Foreskin melanocyte (primary cell): ENCODE measurements at places on chromosomes 7 and 10.

GRCh38 chr10:133158756-133159610 is 1.0 kb upstream of the KNDC1 start:
- no peak for DNase-seq

GRCh38 chr7:10767771-10768170 is 205.9 kb upstream of the PHF14 start:
- no peak for DNase-seq

GRCh38 chr7:33143996-33144718 is 14.8 kb downstream of the BBS9 start:
- DNase-seq: peak; percentile 70

DNA sequence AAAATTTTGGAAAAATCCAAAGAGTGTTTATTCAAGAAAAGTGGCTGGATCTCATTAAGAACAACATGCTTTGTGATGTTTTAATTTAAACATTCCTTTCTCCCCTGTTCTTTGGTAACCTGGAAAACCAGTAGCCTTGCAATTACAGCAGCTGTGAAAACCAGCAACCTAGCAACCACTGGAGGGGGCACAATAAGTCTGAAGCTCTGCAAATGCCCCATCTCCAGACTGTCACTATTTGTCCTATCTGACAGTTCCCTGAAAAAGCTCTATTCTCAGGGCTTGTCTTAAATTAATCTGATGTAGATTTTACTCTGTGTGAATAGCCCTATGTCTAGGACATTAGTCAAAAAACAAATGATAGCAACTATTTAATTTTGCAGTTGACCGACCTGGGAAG is 137.6 kb upstream of the THSD7A start:
- no peak for DNase-seq

GRCh38 chr10:79383974-79384606 is 36.8 kb downstream of the PPIF start:
- no peak for DNase-seq

GRCh38 chr10:132390921-132391675 is 5.9 kb upstream of the PWWP2B start:
- DNase-seq: no peak

DNA sequence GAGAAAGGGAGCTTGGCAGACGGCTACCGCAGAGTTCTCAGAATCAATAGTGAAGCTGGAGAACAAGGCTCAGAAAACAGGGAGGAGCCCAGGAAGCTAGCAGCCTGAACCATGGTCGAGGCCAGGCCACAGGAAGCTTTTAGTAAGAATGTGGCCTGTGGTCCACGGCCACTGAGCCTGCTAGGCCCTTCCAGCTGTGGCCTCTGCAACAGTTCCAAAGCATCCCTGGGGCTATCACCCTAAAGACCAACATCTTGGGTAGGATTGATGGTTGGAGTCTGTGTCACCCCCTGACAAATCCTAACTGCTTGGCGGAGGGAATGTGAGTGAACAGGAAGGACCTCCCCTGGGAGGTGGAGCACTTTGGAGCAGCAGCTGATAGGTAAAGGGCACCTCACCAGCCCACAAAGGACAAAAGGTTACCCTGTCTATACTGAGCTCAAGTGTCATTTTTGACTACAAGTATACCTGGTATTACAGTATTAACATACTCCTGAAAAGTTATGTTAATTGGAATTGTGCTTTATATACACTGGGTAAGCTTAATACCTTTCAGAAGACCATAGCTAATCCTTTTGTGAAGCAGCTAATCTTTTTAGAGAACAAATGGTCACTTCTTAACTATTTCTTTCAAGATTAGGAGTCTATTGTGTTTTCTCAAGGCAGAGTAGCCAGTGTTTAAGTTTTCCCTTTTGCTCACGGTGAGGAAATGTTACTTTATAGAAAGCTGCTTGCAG is 18.7 kb downstream of the PTPRE start:
- no peak for DNase-seq

DNA sequence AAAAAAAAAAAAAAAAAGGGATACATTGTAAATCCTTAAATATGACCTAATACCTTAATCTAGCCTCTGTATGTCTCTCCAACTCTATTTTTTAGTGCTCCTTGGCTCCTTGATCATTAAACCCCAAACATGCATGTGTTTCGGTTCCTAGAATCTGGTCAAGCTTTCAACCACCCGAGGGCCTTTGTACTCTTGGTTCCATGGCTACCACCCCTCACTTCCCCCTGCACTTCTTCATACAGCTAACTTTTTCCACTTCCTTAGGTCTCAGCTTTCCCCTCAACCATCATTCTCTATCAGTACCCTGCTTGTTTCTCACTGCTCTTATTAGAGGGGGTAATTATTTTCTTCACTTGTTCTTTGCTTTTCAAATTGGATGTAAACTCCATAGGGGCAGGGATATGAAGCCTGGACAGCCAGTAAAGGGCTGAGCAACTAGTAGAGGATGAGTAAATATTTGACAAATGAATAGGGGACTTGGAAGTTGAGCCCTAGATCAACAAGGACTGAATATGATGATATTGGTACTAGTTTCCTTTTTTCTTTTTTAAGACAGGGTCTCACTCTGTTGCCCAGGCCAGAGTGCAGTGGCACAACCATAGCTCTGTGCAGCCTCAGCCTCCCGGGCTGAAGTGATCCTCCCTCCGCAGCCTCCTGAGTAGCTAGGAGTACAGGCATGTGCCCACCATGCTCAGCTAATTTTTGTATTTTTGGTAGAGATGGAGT is 4.3 kb upstream of the GDI2 start:
- DNase-seq: no peak

- DNase-seq: no peak
Measured at GRCh38 chr7:155349601-155350331, 52.1 kb downstream of the INSIG1 start.

- DNase-seq: no peak
Measured at GRCh38 chr7:132577206-132578049, 1.2 kb upstream of the PLXNA4 start.

GRCh38 chr10:110074758-110075671 is 67.2 kb downstream of the ADD3 start:
- DNase-seq: peak; percentile 56

DNA sequence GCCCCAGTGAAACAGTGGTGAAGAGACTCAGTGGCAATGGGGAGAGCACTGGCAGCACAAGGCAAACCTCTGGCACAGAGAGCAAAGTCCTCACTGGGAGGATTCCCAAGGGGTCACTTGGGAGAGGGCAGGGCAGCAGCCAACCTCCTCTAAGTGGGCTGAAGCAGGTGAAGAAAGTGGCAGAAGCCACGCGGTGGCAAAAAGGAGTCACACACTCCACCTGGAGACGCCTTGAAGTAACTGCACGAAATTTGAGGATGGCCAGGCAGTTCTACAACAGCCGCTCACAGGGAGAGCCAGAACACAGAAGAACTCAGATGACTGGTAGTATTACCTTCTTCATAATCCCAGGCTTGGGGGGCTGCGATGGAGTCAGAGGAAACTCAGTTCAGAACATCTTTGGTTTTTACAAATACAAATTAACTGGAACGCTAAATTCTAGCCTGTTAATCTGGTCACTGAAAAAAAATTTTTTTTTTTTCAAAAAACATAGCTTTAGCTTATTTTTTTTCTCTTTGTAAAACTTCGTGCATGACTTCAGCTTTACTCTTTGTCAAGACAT is 574 bp upstream of the IL6 start:
- no peak for DNase-seq

DNA sequence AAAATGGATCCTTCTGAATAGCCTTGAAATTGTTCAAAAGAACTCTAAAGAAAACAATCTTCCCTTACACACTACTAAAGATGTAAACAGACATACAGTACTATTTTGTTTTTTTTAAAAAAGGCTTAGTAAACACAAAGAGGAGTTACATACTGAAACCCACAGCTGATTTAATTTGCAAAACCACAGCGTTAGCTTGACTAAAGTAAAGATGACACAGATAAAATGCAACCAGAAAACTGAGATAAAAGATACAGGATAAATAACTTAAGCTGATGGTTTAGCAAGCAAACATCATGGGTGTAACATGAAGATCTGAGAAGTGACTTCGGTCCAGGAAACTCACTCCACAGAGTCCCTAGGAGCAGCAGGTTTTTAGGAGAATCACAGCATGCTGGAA is 21.8 kb downstream of the PRKCQ start:
- no peak for DNase-seq

DNA sequence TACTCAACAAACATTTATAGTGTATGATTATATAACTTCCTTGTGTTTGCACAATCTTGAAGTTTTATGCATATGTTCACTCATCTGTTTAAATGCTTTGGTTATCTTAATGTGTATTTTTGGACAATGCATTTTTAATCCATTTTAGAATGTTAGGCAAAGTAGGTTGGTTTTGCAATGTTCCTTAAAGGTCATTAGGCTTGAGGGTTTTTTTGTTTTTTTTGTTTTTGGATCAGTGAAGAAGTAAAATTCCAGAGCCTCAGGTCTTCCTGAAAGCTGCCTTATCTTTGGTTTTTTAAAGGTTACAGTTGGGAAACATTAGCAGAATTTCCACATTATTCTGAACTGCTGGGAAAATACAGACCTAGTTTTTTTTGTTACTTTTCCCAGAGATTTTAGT is 12.8 kb downstream of the MDFIC start:
- no peak for DNase-seq

DNA sequence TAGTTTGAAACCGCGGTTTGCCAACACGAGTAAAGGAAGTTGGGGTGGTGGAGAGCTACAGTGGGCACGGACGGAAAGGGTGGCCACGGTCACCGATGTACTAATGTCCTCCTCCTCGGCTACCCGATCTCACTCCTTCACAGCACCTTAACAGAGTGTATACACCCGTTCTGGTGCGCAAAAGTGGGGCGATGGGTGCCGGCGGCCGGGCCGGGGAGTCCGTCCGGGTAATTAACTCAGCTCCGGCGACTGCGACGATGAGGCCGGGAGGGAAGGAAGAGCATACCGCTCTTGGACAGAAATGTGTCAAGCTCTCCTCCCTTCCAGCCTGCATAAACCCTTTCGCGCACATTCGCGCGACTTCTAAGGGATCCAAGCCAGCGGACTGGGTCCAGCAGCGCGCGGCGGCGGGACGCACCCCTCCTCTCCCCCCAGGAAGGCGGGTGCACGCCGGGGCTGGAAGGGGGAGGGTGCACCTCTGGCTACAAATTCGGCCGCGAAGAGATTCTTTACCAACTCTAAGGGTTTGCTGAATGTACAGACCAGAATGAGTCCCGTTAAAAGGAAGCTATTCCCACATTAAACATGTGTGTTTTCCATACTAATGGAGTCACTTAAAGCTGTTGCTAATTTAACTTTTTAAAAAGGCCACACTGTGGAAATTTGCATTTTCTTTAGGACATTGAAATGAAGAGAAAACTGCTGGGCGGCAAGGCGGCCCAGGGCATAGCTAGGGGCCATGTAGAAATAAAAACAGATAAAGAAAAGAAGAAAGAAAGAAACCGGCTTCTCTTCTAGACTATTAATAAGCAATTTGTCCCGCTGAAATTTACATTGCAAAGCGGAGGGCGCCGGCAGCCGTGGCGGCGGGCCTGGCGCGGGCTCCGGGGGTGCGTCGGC is 6.6 kb upstream of the EBF3 start:
- DNase-seq: no peak

DNA sequence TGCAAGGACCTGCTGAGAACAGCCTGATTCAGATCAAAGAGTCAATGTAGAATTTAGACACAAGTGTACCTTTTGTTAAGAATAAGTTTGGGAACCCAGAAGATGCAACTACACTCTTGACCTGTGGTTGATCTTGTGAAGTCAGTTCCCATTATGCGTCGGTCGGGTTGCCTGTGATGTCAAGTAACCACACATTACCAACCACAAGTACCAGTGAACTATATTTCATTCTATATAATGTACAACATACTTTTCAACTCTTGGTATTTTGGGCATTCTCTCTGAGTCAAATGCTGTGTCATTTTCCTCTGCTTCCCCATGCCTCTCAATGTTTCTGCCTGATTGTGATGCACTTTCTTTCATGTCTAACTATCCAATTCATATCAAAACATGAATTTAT is 426.2 kb downstream of the ETV1 start:
- no peak for DNase-seq

DNA sequence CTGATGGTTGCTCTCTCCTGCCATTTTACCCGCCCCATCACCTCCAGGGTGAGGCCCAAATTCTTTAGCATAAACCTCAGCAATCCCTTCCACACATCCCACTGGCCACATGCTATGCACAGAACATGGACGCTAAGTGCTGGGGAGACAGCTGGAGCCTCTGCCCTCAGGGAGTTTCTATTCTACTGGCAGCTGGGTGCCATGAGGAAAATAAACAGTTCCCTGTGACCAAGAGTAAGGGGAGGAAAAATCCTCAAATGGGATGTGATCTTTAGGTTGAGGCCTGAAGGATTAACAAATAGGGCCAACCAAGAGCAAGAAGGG is 1.2 kb downstream of the PARP12 start:
- DNase-seq: no peak

DNA sequence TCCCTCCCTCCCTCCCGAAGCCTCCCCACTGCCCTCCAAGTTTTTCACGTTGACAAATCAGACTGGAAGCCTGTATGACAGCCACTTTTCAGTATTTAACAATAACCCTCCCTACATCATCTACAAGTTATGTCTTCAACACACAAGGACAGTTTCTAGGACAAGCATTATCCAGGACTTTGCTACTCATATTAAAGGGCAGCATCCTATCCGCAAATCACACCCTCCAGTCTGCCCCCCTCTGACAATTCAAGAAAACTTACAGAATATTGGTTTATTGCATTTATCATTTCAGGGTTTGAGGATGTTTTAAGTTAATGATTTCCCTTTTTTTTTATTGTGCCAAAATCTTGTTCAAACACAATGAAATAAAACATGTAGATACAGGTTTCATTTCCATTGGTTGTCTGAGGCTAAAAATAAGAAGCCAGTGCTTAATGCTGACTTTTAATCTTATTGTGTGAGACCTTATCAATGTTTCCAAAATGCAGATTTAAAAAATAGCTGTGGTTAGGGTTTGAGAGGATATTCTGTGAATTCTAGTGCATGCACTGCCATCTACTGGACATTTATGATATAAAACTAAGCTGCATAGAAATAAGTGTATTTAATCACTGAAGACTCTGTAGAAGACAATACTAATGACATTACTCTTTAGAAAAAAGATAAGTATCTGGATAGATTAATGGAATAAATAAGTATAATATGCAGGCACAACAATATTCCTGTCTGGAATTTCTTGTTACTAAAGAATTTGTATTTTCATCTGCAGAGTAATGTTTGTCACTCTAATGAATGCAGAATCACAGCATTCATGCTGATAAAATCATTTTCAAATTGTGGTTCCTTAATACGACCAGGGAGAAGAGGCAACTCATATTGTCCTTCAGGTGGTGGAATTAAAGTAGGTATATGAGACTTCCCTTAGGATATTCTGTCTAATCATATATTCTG is 64.1 kb downstream of the CAV1 start:
- peak; percentile 66 for DNase-seq

DNA sequence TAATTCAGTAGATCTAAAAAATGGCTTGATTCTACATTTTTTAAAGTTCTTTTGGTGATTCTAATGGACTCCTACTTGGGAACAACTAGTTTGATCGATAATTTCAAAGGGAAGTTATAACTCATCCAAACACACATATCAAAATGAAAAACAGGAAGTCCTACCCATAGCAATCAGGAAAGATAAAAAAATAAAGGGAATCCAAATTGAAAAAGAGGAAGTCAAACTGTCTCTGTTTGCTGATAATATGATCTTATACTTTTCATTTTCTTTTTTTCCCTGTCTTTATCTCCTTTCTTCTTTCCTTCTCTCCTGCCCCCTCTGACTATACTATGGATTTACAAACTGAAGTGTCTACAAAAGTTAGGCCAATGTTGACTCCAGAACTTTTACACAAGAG is 118.8 kb downstream of the IQUB start:
- no peak for DNase-seq
